ENCODE measurements at places on chromosomes 1 and 21. TPM values are rescaled to one million over a fixed set of nuclear protein-coding genes. Genes with fewer than 3 reads are reported as not detected.

- peak; percentile 96 for ATAC-seq
These were observed at the start of gene GBP6 for GRCh38 chr1:89363638-89364536. GBP6 (plus strand) TSS chr1:89364059; CDS start chr1:89368552, 4,493 bp downstream.

ETV3L gene
- not detected for total RNA-seq

PLXNA2 gene
- 47.5 TPM for total RNA-seq

HSD11B1 gene
- 0.36 TPM for total RNA-seq

GRCh38 chr1:26296340-26297056 is 9.9 kb downstream of the UBXN11 start:
- no peak for ATAC-seq

- no peak for ATAC-seq
These were observed 137.1 kb downstream of the PIK3R3 start for GRCh38 chr1:45995298-45995697.

DNA sequence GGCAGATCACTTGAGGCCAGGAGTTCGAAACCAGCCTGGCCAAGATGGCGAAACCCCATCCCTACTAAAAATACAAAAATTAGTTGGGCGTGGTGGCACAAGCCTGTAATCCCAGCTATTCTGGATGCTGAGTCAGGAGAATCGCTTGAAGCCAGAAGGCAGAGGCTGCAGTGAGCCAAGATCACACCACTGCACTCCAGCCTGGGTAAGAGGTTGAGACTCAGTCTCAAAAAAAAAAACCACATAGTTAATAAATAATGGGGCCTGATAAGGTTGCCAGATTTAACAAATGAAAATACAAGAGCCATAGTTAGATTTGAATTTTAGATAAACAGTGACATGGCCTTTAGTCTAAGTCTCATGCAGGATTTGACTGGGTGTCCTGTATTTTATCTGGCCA is 175.7 kb downstream of the ZZZ3 start:
- ATAC-seq: no peak

NBPF4 gene
- total RNA-seq: 0.08 TPM

CHRM3 gene
- total RNA-seq: 0.68 TPM

GRCh38 chr1:61740751-61741700 is 1.3 kb upstream of the PATJ start:
- ATAC-seq: no peak

DNA sequence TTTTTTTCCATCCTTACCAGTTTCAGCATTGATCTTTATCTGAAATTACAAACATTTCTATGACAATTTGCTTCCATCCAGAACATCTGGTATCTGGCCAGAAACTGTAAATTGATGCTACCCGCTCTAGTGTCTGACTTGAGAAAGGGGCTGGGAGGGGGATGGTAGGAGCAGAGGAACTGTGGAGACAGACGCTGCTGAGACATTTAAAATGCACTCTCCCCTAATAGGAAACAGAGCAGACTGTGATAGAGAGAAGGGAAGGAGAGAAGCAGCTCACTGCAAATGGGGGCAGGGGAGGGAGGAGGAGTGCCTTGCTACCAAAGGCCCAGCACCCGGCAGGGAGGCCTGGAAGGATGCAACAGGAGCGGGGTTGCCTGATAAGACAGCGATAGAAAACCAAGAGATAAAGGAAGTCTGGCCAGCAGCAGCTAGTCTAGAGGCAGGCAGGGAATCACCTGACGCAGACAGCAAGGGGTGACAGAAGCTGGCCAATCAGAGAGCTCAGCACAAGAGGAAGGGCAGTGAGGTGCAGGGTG is 195.5 kb upstream of the NFIA start:
- ATAC-seq: no peak

DNA sequence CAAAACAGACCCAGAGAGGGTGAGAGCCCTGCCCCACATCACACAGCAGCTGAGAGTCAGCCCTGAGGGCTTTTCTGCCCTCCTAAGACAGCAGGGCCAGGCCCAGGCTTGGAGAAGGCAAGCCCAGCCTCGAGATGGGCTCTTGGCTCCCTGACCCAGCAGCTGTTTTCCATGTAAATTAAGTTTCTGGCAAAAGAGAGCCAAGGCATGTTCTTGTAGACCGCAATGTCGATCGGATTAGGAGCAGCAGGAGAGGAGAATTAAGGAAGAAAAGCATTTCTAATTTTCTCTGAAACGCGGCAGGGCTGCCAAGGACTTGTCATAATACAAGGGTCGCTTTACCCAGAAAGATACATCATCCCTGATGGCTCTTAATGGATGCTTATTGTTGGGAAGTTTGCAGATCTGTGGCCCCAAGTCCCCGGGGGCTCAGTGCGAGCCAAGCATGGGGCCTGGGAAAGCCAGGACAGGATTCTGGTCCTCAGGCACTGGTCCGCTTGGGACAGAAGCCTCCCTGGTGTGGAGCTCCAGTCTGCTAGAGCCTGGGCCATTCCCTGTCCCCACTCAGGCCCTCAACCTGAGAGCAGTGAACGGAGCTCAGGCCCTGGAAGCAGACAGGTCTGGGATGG is 62.8 kb downstream of the DMRTB1 start:
- no peak for ATAC-seq

C1orf115 gene
- 2.5 TPM for total RNA-seq

CFHR1 gene
- 0.60 TPM for total RNA-seq

DNA sequence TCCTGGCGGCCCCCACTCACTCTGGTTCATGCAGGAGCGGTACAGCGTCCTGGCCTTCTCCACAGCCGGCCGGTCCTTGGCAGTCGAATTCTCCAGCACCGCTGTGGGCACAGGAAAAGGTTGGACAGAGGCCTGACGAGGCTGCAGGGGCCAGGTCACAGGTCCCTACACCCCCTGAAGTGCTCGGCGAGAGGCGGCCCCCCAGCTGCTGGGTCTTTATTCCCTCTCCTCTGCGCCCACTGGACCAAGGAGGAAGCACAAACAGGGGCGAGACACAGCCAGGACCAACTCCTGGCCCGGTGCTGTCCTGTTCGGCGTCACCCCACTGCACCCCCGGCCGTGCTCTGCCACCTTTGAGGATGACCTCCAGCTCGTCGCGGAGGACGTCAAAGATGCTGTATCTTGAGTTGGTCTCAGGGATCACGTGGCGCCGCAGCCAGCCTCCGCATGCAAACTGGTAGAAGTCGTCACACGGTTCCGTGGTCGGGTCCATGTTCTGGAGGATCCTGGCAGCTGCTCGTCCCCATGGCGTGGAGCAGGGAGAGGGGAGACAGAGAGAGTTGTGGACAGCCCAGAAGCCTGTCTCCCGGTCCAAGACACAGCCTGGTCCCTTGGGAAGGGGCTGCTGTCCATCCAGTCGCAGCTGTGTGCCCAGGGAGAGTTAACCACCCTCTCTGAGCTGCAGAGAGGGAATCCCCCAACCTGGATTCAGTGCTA is 22.9 kb downstream of the PRXL2B start:
- no peak for ATAC-seq

HSD3B2 gene
- 0.32 TPM for total RNA-seq

- ATAC-seq: no peak
These were observed 64.6 kb downstream of the TOR3A start for GRCh38 chr1:179146476-179146875.

DNA sequence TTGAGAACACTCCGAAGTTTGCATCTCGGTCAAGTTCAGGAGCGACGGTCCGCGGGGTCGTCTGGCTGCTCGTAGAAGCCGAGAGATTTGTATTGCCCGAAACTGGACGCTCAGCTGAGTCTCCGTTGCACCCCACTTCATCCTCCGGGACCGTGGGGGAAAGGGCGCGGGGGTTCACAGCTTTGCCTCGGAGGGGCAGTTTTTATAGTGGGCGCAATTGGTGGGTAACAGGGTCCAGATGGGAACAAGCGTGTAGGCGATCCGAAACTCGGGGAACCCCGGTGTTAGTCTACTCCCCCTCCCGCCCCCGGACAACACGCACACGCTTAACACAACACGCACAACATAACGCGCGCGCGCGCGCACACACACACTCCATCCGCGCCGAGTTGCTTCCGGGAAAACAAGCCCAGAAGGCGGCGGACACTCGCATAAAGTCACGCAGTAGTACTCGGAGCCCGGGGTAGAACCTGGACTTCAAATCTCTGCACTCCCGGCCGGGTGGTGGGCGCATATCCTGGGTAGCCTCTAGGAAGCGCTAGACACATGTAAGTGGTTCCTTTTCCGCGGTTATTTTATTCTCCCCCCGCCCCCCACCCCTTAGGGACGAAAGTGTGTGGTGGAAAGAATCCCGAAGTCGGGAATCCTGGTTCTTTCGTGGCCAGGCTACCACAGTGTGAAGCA is 1.1 kb upstream of the JUN start:
- ATAC-seq: peak; percentile 32

DNA sequence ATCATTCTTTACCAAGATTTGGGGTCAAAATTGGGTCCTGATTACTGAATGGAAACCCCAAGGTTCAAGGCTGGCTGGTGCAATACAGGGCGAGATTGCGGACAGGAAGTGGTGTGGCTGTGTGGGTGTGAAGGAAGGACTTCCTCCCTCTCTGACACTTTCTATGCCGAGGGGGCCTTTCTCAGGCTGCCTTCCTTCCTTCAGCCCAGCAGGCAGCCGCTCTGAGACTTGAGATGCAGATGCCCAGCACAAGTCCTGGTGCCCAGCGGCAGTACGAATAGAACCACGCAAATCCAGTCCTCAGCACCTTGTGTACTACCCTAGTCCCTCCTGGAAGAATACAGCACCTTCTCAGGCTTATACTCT is 16.3 kb downstream of the BATF3 start:
- ATAC-seq: peak; percentile 41

DNA sequence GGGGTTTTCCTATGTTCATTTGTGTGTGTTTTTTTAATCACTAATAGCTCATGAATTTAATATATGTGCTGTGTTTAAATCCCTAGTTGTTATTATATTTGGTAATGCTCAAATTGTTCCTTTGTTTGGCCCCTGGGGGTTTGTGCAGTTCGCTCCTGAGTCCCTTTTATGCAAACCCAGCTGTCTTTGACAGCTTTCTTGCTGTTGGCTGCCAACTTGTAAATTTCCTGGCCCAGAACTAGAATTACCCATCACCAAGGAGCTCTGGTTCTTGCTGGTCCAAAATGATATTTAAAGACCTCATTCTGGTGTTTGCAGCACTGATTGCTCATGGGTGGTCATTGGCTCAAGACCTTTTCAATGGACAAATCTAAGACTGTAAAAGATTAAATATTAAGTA is 39.6 kb upstream of the PGBD5 start:
- ATAC-seq: no peak

AGMAT gene
- total RNA-seq: 1.4 TPM

DNA sequence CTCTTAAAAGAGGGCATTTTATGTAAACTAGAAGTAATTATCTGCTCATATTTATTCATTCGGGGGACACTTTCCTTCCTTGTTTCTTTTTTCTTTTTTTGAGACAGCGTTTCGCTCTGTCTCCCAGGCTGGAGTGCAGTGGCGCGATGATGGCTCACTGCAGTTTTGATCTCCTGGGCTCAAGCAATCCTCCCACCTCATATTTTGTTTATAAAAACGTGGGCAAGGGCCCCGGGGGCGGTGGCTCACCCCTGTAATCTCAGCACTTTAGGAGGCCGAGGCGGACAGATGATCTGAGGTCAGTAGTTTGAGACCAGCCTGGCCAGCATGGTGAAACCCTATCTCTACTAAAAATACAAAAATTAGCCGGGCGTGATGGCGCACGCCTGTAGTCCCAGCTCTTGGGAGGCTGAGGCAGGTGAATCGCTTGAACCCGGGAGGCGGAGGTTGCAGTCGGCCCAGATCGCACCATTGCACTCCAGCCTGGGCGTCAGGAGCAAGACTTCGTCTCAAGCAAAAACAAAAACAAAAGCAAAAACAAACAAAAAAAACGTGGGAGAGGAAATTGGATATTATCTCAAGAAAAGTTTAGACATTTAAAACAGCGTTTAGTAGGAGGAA is 926 bp upstream of the DFFA start:
- no peak for ATAC-seq

- no peak for ATAC-seq
These were observed 39.4 kb upstream of the GADD45A start for GRCh38 chr1:67645495-67646144.

GRCh38 chr1:173137107-173137706 is 69.9 kb downstream of the TNFSF4 start:
- no peak for ATAC-seq

- peak; percentile 58 for ATAC-seq
These were observed 203.8 kb downstream of the LMX1A start for GRCh38 chr1:165152727-165153126.

DIO1 gene
- not detected for total RNA-seq

GRCh38 chr1:55947446-55947845 is 631.9 kb downstream of the PLPP3 start:
- ATAC-seq: no peak

PLA2G2A gene
- 10.9 TPM for total RNA-seq

Measured in esophagus mucosa (tissue), 1 donor.